Hindlimb muscle (tissue), 1 donor: ENCODE measurements at places on chromosomes 2 and 18. TPM values are rescaled to one million over a fixed set of nuclear protein-coding genes. Genes with fewer than 3 reads are reported as not detected.

Gene FIGN
- polyA plus RNA-seq: 0.99 TPM

GRCh38 chr2:241579281-241579680, 20.7 kb downstream of the BOK start:
- no peak for DNase-seq

GRCh38 chr2:59896499-59897245, 656.8 kb downstream of the BCL11A start:
- no peak for DNase-seq

DNA sequence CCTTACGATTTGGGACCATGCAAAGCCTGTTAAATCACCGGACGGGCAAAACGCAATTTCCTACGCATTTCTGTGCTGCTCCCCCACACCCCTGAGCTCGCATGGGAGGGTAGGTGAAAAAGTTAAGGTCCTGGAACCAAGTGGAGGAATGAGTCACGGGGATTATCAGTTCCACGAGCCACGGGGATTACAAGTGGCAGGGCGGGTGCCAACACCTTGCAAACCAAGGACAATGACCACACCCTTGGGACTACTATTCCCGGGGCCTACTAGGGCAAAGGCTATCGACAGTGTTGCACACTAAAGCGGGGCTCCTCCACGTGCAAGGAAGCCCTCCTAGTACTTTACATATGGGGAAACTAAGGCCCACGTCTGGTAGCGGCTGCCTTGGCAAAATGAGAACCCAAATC, 447 bp downstream of the RETSAT start:
- DNase-seq: no peak

- no peak for DNase-seq
Observed at GRCh38 chr2:73961823-73962615, 22.7 kb upstream of the TET3 start.
